Omental fat pad (tissue), 4 donors: ENCODE measurements at places on chromosomes 16 and 17.

- no peak for DNase-seq
Measured at GRCh38 chr17:36142235-36142634, 34.2 kb downstream of the TBC1D3B start.

GRCh38 chr17:8138374-8138671 lies 13.9 kb downstream of the PER1 start:
- DNase-seq: no peak

DNA sequence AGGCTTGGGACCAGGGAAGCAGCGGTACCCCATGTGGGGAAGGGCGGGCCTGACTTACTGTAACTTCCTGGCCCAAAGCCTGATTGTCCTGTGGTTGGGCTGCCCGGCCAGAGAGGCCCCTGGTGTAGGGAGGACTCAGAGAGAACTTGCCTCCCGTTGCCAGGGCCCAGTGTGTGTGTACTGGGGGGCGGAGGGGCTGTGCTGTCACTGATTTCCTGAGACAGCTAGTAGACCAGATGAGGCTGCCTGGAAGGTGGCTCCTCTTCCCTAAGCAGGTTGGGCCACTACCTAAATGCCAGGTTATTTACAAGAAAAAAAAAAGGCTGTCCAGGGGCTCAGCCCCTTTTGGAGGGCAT lies 16.7 kb downstream of the SOCS3 start:
- no peak for DNase-seq

GRCh38 chr17:40726919-40727318 lies 23.4 kb upstream of the KRT24 start:
- no peak for DNase-seq

- DNase-seq: no peak
Measured at GRCh38 chr17:41338961-41339485, 11.6 kb downstream of the KRT33A start.

GRCh38 chr16:54436346-54436745 lies 149.8 kb upstream of the IRX3 start:
- no peak for DNase-seq

- no peak for DNase-seq
Measured at GRCh38 chr17:57957120-57957850, 2.1 kb upstream of the CUEDC1 start.
